H4 (cell line): ENCODE measurements at places on chromosomes 5 and 9.

- peak; percentile 72 for DNase-seq
These were observed 211.6 kb downstream of the MAST4 start for GRCh38 chr5:66807743-66808142.

DNA sequence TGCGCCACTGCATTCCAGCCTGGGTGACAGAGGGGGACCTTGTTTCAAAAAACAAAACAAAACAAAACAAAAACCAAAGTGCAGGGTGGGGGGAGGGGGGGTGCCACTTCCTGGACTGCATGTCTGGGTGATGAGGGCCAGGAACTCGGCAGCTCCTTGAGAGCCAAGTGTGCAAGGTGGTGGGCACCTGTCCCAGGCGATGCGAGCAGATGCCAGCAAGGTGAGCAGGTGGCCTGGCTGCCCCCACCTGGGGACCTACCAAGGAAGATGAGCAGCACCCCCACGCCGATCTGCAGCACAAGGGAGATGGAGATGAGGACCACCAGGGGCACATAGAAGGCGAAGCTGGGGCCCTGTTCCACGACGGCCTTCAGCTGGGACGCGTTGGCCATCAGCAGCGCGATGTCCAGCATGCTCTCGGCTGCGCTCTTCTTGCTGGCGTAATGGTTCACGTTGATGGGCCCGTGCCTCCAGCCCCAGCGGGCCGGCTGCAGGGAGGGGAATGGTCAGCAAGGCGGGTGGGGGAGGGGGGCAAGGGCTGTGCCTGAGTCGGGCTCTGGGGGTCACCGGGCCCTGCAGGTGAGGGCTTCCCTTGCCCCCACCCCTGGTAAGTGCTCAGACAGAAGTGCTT lies 7.8 kb downstream of the NINJ1 start:
- DNase-seq = no peak

- no peak for DNase-seq
These were observed 70.9 kb downstream of the TRIO start for GRCh38 chr5:14213813-14214585.

GRCh38 chr5:82813861-82814260 lies 263.3 kb downstream of the TMEM167A start:
- no peak for DNase-seq
